EL (cell line): ENCODE measurements at places on chromosomes 6 and 20.

DNA sequence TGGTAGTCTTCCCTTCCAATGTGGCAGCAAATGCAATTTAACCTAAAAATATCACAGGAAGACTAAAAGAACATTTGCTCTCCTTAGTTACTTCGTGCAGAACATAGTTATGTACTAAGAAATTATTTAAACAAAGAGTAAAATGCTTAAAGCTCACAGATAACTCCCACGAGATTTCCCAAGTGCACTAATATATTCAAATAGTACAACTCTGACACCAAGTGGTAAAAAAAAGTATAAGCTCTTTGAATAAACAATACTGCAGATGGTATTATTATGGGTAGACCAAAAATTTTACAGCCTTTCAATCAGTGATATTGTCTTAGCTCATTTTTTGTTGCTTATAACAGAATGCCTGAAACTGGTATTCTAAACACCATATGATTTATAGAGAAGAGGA, 52.8 kb upstream of the FILIP1 start:
- peak; percentile 6 for DNase-seq

DNA sequence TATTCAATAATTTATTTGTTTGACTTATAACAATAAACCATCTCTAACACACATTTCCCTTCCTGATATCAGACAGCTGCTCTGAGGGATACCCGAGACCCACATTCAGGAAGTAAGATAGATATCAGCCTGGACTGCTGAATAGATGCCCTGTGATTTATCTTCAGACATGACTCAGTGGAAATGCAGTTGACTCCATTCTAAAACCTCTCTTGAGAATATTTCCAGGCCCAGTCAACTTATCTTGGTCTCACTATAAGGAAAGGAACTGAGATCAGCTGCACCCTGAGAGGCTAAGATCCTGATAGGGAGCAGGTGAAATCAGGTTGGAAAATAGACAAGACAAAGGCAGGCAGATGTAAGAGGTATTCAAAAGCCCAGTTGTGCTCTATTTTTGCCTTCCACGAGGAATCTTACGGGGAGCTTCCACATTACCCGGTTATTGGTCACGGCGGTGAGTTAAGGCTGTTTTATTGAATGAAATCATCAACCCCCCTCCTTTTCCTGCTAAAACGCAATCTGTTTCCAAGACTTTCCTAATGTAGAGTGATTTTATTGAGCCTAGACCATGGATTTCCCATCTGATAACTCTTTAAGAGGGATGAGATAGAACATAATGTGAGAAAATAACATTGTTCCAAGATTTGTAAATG, 25.5 kb downstream of the C6orf15 start:
- DNase-seq, result peak; percentile 86

- peak; percentile 21 for DNase-seq
Observed at GRCh38 chr20:62752671-62753501, 43.4 kb upstream of the MRGBP start.

DNA sequence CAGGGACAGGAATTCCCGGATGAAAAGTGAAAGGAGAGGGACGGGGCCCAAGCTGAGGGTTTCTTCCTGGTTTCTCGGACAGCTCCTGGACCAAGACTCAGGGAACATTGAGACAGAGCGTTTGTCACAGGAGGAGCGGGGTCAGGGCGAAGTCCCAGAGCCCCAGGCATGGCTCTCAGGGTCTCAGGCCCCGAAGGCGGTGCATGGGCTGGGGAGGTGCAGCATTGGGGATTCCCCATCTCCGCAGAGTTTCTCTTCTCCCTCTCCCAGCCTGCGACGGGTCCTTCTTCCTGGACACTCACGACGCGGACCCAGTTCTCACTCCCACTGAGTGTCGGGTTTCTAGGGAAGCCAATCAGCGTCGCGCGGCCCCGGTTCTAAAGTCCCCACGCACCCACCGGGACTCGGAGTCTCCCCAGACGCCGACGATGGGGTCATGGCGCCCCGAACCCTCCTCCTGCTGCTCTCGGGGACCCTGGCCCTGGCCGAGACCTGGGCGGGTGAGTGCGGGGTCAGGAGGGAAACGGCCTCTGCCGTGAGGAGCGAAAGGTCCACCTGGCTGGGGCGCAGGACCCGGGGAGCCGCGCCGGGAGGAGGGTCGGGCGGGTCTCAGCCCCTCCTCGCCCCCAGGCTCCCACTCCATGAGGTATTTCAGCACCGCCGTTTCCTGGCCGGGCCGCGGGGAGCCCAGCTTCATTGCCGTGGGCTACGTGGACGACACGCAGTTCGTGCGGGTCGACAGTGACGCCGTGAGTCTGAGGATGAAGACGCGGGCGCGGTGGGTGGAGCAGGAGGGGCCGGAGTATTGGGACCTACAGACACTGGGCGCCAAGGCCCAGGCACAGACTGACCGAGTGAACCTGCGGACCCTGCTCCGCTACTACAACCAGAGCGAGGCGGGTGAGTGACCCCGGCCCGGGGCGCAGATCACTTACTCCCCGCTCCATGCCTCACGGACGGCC, 54.6 kb upstream of the POLR1H start:
- no peak for DNase-seq

- DNase-seq, result no peak
Observed at GRCh38 chr6:109720311-109720710, 29.2 kb downstream of the FIG4 start.

- no peak for DNase-seq
Observed at GRCh38 chr6:22476811-22477390, 92.5 kb upstream of the HDGFL1 start.

GRCh38 chr6:129416337-129416990, 293.5 kb downstream of the ARHGAP18 start:
- no peak for DNase-seq

- DNase-seq, result no peak
Observed at GRCh38 chr6:149646599-149646998, 1.9 kb downstream of the KATNA1 start.

DNA sequence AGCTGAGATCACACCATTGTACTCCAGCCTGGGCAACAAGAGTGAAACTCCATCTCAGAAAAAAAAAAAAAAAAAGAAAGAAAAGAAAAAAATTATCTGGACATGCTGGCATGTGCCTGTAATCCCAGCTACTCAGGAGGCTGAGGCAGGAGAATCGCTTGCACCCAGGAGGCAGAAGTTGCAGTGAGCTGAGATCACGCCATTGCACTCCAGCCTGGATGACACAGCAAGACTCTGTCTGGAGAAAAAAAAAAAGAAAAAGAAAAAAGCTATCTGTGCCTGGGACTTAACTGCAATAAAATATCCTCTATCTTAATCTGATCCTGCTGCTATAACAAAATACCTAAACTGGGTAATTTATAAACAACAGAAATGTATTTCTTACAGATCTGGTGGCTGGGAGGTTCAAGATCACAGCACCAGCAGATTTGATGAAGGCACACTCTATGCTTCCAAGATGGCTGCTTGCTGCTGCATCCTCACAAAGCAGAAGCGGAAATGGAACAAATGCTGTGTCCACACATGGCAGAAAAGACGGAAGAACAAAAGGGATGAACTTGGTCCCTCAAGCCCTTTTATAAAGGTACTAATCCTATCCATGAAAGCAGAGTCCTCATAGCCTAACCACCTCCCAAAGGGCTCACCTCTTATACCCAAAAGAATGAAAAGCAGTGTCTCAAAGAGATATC, 273.3 kb upstream of the JARID2 start:
- DNase-seq, result no peak

GRCh38 chr6:138455746-138456400, 43.4 kb downstream of the NHSL1 start:
- DNase-seq, result peak; percentile 59

DNA sequence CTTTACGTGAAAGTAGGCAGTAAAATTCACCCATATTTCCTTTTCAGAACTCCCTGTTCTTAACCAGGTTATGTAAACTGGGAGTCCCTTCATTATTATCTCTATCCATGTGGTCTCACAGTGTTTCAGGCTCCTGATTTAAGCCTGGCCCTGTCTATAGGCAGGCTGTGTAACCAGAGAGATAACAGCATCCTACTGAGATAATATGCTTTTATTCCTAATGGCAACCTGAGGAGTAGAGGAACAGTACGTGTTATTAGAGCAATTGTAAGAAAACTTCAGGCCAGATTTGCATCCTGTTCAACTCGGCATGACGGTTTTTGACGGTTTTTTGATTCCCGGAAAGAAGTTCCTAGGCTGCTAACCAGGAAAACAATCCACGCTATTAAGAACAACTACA, 16.9 kb downstream of the FUT9 start:
- no peak for DNase-seq

DNA sequence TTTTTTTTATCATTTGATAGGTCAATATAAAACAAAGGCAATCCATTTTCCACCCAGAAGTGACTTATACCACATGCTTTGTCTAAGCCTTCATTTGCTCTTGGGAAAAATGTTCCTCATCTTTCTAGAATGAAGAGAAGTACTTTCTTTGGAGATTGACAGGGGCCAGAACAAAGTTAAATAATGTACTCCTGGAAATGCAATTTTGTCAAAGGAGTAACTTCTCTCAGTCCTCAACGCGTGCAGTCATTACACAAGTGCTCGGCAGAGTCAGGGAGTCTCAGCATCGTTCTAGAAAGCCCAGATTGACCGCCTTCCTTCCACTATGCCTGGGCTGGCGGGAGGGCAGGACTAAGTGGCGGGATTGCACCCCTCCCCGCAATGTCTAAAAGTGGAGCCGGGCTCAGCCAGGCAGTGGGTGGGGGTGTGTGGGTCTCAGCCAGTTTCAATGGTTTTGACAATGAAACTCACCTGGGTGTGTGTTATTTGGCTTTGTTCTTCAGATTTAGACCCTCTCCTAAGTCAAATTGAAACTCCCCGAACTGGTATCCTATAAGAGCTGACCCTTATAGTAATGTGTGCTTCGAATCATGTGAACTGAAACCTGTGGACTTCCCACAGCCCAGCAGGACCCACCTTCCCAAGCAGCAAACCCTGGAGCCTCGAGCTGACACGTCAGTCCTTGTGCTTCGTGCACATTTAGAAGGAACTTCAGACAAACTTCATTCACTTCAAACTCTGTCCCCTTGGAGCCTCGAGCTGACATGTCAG, 63.2 kb upstream of the DUSP22 start:
- DNase-seq, result no peak

DNA sequence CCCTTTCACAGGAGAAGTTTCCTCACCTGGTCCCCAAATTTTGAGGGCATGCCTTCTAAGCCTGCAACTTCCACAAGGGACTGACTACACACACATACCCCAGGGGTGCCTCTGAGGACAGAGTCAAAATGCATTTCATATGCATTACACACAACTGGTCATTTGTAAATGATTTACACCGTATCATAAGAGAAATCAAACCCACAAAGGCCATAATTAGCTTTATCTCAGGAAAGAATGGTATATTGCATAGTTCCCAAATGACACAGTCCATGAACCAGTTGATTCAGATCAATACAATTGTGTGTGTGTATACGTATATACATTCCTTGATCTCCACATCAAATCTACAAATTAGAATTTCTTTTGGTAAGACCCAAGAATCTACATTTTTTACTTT, 203.3 kb upstream of the PRDM1 start:
- peak; percentile 32 for DNase-seq

DNA sequence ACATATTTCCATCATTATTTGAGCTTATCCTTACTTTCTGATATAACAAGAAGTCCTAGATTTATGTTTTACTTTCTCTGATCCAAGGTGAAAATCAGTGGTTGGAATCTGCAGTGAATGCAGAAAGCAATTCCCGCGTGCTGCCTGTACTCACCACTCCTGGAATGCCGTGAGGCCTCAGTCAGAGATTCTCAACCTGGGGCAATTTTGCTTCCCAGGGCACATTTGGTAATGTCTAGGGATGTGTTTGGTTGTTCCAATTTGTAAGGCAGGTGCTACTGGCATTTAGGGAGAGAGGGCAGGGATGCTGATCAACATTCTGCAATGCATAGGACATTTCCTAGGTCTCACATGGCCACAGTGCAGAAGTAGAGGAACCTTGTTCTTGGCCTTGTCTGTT, 23.9 kb downstream of the CST4 start:
- no peak for DNase-seq

DNA sequence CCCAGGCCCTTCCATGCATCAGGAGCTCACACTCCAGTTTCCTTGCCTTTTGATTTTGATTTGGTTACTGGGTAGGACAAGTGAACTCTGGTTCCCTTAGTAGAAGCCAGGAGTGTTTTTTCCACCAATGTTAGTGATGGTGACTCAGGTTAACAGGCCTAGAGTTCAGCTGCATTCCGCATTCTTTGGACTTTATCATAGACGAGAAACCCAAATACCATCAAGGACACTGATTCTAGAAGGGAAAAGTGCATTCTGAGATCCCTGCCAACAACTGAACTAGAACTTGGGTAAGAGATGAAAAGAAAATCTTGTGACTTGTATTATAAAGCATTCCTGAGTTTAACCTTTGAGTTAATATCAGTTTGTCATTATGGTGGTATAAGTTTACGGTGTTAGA, 8.9 kb downstream of the GSS start:
- no peak for DNase-seq

DNA sequence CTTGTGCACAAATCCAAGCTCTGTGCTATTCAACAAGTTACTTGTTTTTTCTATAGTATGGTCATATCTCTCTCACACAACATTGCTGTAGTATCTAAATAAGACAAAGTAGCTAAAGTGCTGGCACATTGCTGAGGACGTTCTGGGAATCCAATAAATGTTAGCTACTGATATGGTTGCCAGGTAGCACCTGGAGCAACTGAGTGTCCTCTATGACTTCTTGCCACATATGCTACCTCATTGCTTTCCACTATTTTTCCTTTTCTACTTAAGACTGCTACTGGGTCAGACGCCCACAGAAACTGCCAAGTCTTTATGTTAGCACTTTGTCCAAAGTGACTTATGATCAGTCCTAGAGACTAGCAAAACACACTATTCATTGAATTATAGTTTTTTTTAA, 85.3 kb downstream of the SYCP2 start:
- no peak for DNase-seq

GRCh38 chr20:60313614-60314013, 355.4 kb downstream of the CDH26 start:
- no peak for DNase-seq

DNA sequence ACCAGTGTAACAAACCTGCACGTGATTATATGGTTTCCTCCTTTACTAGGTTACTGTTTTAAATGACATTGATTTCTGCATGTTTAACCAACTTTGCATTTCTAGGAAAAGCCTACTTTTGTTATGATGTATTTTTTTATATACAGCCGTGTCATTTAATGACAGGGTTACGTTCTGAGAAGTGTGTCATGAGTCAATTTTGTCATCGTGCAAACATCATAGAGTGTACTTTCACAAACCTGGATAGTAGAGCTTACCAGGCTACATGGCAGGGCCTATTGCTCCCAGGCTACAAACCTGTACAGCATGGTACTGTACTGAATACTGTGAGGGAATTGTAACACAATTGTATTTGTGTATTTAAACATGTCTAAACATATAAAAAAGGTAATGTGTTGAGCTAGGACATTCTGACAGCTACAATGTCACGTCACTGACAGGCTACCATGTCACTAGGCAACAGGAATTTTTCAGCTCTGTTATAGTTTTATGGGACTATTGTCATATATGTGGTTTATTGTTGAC, 205.3 kb downstream of the PRL start:
- no peak for DNase-seq

DNA sequence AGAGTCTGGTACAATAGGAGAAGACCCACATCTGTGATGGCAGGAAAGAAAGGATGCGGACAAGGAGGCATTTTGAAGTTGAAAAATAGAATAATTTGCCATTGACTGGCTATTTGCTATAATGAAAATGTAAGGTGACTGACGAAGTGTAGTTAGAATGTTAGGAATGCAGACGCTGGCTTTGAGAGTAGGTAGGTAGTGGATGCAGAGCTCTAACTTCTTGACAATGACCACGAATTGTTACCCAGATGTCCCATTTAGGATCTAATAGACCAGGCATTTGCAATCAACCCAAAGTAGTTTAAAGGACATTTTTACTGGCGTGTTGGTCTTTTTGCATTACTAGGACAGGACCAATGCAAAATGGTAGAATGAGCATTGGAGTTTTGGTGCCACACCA, 14.2 kb downstream of the MLIP start:
- DNase-seq, result no peak
